ENCODE measurements at places on chromosomes 5 and 9. TPM values are rescaled to one million over a fixed set of nuclear protein-coding genes. Genes with fewer than 3 reads are reported as not detected.

DNA sequence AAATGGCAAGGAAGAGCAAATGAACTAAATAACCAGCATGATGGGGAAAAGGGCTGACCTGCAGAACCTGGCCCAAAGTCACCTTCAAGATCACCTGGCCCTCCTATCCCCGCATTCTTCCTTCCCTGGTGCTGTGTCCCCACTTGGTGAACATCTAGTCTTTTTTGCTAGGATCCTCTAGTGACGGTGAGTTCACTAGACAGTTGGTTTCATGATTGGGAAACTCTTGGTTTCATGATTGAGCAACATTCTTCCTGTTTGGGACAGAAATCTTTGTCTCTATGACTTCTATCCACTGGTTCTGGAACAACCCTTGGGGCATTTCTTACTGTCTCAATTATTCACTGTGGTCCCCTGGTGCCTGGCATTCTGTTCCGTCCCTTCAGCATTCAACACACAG, 50.2 kb upstream of the DAB2IP start:
- no peak for DNase-seq

GRCh38 chr5:30764704-30765103, 428.8 kb upstream of the CDH6 start:
- no peak for DNase-seq

DNA sequence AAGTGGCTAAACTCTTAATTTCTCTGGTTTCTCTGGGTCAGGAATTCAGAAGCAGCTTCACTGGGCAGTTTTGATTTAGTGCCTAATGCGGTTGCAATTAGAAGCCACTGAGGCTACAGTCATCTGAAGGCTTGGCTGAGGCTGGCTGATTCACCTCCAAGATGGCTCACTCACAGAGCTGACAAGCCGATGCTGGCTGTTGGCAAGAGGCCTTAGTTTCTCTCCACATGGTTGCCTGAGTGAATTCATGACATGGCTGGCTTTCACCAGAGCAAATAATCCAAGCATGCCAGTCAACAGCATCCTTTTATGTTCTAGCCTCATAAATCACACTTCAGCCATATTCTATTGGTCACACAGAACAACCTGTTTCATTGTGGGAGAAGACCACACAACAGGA, 2.8 kb upstream of the CDK7 start:
- no peak for DNase-seq

- DNase-seq = no peak
These were observed 241.5 kb upstream of the CLINT1 start for GRCh38 chr5:158100373-158100888.

DNA sequence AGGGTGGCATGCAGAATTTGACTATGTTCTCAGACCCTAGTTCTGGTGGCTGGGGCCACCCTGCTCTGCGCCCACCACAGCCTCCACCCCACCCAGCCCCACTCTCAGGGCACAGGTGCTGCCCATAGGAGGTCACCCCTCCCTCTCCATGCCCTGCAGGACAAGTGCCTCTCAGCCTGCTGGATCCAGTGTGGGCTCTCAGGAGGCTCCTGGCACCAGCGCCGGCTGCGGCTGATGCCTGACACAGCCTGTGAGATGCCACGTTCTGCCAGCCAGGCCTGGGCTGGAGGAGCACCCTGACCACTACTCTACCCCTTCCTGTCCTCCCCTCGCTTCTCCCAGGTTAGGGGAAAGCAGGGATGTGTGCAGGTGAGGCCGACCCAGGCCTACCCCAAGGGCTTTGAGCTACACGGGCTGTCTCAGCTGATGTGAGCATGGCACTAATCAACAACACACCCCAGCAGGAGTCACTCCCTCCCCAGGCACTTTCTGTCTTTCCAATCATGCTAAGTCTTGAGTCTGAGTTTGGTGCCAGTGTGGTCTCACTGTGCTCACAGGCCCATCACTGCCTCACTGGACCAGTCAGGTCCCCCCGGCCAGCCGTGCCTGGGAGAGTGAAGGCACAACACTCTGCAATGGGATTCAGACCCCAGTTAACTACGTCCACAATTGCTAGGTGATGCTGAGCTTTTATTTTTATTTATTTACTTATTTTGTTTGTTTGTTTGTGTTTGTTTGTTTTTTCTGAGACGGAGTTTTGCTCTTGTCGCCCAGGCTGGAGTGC, 12.1 kb upstream of the BARX1 start:
- DNase-seq = no peak

- DNase-seq = no peak
These were observed 34.3 kb upstream of the NR3C1 start for GRCh38 chr5:143437666-143438273.

- DNase-seq = peak; percentile 62
These were observed 720 bp downstream of the TUSC1 start for GRCh38 chr9:25677301-25678146.

DNA sequence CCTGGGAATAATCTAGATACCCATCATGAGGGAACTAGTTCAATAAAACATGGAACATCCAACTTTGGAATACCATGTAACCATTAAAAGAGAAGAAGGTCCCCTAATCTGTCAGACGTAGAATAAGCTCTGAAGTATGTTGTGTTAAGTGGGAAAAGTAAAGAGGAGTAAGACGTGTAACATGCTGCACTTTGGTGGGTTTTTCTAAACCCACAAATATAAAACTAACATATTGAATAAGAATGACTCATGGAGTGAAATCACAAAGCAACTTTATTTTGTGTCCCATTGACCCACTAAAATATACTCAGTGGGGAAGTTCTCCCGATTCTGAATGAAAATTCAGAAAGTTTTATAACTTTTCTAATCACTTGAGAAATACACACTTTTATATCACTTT, 67.9 kb upstream of the PIK3R1 start:
- DNase-seq = no peak

DNA sequence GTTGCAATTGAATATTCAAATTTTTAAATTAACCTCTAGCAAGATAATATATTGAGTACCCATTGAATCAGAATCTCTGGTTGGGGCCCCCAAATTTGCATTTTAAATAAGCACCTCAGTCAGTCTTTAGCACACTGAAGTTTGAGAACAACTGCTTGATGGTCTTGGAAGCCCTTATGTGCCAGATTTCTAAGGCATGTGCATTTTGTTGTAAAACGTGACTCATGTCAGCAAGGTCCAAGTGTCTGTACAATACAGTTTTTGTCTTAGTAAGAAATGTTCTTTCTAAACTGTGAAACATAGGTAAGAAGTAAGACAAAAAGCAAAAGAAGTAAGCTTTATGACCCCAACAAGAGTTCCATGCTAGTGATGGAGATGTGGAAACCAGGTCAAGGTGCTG, 59.1 kb upstream of the PHF2 start:
- no peak for DNase-seq

DNA sequence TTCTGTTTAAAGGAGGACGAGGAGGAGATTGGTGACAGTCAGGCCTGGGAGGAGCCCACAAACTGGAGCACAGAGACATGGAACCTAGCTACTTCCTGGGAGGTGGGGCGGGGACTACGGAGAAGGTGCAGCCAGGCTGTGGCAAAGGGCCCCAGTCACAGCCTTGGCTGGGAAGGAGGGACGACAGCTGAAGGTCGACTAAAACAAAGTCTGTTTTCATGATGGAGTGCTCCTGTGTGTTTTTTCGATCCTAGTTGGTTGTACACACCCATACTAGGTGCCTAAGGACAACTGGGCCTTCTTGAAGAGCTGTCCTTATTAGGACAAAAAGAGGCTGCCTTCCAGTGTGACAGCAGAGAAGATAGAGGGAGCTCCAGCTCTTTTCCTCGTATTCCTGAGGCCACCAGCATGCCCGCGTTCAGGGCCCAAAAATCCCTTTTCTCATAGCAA, 2.9 kb downstream of the CCDC107 start:
- no peak for DNase-seq

GRCh38 chr9:89600831-89601230, 4.0 kb upstream of the GADD45G start:
- no peak for DNase-seq

DNA sequence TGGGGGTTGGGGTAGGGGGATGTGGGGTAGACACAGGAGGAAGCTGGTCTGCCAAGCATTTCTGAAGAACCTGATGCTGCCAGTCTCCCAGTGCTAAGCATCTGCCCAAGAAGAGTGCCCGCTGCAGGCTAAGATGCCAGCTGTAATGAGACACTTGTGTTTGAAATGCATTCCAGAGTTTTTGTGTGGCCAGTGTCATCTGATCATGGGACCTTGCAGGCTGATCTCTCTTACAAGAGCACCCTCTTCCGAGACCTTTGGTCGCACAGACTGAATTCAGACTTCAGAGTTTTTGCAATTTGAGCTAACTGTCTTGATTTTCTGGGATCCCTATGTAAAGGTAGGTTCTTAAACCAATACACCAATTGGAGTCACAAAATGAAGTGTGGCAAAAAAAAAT, 58.1 kb downstream of the DENND1A start:
- DNase-seq = no peak

- DNase-seq = peak; percentile 91
These were observed 117.2 kb downstream of the RXRA start for GRCh38 chr9:134443174-134444037.

GRCh38 chr9:76594764-76595424, 135.9 kb downstream of the GCNT1 start:
- DNase-seq = no peak

DNA sequence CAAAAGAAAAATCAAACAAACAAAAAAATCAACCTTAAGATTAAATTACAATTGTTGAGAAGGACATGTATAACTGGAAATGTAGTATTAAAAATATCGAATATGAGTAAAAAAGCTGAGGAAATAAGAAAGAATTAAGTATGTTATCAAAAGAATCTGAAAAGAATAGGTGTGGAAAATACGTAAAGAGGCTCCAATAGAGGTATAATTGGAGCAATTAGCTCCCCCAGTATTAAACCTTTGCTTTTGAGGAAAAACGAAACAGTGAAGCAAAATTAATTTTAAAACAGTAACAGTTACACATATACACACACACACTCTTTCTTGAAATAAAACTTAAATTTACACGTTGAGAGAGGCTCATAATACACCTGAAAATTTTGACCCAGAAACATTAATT, 578.7 kb upstream of the ADAMTS16 start:
- no peak for DNase-seq

DNA sequence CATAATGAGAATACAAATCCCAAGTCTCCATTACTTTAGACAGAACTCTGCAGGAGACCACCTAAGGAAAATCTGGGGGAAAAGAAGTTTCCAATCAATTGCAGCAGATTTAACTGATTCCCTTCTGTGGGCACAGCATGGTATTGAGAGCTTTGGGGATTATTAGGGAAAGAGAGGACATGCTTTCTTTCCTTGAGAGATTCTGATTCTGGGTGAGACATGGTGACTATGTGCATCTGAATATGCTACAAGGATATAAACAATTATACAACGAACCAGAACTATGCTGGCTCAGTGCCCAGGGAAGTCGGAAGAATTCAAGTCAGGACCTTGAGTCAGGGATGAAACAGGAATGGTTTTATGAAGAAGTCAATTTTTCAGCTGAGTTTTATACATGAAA, 183.7 kb downstream of the PDE4D start:
- DNase-seq = no peak

- no peak for DNase-seq
These were observed 79.6 kb downstream of the CYFIP2 start for GRCh38 chr5:157345485-157345884.

- DNase-seq = no peak
These were observed 218.8 kb downstream of the PRR16 start for GRCh38 chr5:120682851-120683250.

GRCh38 chr5:4411664-4412063, 728.5 kb upstream of the ADAMTS16 start:
- DNase-seq = no peak

DNA sequence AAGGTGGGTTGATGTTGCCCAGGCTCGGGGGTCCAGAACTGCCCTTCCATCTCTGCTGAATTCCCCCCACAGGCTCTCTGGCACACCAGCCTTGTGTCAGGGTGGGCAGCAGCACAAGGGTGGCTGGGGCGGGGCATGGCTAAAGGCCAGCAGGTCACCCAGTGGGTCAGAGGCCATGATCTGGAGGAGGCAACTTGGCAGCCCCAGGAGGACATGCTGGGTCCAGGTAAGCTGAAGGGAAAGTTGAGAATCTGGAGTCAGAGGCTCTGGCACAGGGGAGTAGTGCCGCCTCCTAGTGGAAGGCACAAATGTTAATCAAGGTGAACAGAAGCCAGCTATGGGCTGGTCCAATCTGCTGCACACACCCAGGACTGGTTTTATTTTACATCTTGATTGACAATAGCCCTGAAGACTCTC, 6.2 kb downstream of the TMEM8B start:
- DNase-seq = no peak

DNA sequence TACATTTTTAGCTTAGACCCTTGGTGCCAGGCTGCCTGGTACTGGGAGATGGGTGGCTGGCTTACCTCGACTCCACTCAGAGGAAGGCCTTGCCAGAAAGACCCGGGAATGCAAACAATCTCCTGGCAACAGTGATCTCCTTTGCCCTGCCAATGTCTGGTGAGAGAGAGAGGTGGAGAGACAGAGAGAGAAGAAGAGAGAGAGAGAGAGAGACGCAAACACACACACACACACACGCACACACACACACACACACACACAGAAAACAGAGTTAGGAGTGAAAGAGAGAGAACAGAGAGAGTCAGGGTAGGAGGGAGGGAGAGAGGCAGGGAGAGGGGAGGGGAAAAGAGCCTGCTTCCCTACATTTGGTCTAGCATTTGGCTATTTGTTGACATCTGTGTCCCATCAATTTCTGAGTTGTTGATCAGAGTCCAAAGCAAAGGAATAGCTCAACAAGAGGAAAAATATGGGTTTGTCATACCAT, 181.6 kb upstream of the MAP1B start:
- no peak for DNase-seq

The FOXD4L4 gene
- 0.27 TPM for total RNA-seq

The CATSPER3 gene
- 0.27 TPM for total RNA-seq

The WHRN gene
- 5.4 TPM for total RNA-seq

The DAP gene
- total RNA-seq = 23.4 TPM

The PLAC8L1 gene
- total RNA-seq = not detected

The TICAM2 gene
- under 0.01 TPM for total RNA-seq

The UGT3A1 gene
- total RNA-seq = under 0.01 TPM

The PCDHGA5 gene
- 1.1 TPM for total RNA-seq

The PLPPR1 gene
- not detected for total RNA-seq

The SPATA6L gene
- total RNA-seq = not detected

The EIF4E1B gene
- not detected for total RNA-seq

The CXCL14 gene
- under 0.01 TPM for total RNA-seq

The RLN2 gene
- total RNA-seq = 0.54 TPM

The FOXI1 gene
- not detected for total RNA-seq
